Mucosa of descending colon (tissue), 3 donors: ENCODE measurements at places on chromosomes 1 and 21. TPM values are rescaled to one million over a fixed set of nuclear protein-coding genes. Genes with fewer than 3 reads are reported as not detected.

ARMH1 gene
- total RNA-seq = 2.3 TPM

GRCh38 chr1:57311411-57311810 lies 112.4 kb downstream of the DAB1 start:
- DNase-seq = peak; percentile 21

ELF3 gene
- total RNA-seq = 1,741 TPM

GRCh38 chr1:158611916-158612315 lies 6.8 kb downstream of the OR10Z1 start:
- no peak for DNase-seq

DNA sequence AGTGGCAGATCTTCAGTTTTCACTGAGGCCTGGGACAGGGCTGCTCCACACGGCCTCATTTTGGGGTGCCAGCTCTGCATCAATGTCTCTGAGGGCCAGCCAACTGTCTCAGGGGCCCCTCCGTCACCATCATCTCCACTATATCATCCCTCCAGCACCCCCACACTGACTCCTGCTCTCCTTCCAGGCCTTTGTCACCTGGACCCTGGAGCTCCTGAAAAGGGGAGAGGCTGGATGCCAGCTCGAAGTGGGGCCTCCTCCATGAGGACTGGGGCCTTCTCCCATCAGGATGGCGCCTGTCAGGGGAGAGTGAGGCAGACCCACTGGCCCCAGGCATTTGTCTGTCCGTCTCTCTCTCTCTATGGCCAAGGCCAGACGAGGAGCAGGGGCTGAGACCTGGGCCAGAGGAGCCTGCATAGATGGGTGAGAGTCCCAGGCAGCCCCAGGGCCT lies 44.7 kb upstream of the LRP8 start:
- DNase-seq = no peak

- DNase-seq = no peak
Measured at GRCh38 chr1:215081661-215082531, 641 bp upstream of the KCNK2 start.

CAMSAP2 gene
- 34.0 TPM for total RNA-seq

DNA sequence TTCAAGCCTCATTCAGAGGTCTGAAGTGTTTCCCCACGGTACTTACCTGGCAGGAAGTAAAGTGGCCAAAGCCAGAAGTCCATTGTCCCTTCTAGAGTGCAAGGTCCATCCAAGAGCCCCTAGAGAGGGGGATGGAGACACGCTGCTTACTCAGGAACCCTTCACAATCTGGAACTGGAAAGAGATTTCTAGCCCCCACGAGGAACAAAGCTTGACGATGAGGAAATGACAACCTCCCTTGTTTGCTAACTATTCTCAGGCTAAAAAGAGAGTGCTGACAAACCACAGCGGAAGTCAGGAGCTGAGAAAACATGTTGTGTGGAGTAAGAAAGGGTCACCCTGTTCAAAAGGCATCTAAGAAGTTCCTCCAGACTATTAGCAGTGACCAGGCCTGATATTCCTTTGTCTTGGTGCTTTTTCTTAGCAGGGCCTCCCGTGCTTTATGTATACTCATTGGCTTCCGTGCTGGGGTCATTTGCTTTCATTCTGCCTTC lies at the start of gene FCMR:
FCMR (minus strand) TSS at position 170 of the 494 bp plus-strand sequence; CDS start at position 83, 87 bp downstream.
- no peak for DNase-seq

OR6K3 gene
- not detected for total RNA-seq

RNU1-2 gene
- total RNA-seq = 2,195 TPM

OTUD3 gene
- total RNA-seq = 15.4 TPM

ESPN gene
- total RNA-seq = 124 TPM

- no peak for DNase-seq
Measured at GRCh38 chr1:42259739-42260064, 75.3 kb downstream of the FOXJ3 start.

- DNase-seq = no peak
Measured at GRCh38 chr1:232222614-232223013, 407.3 kb downstream of the SIPA1L2 start.

- no peak for DNase-seq
Measured at GRCh38 chr1:228911225-228912210, 176.2 kb downstream of the RHOU start.

DNA sequence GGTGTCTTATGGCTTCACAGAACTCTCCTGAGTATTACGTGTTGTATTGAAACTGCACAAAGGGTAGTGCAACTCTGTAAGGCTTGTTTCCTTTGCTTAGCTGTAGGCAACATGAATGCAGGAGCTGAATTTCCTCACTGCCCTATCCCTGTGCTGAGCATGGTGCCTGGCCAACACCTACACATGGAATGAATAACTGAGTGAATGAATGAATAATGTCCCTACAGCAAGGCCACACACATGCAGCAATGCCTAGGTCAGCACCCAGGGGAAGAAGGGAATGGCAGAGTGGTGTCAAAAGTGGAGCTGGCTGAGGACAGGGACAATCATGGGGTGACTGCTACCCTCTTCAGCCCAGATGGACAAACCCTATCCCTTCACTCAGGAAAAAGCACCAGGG lies 655.9 kb downstream of the PTPRU start:
- DNase-seq = no peak

DNA sequence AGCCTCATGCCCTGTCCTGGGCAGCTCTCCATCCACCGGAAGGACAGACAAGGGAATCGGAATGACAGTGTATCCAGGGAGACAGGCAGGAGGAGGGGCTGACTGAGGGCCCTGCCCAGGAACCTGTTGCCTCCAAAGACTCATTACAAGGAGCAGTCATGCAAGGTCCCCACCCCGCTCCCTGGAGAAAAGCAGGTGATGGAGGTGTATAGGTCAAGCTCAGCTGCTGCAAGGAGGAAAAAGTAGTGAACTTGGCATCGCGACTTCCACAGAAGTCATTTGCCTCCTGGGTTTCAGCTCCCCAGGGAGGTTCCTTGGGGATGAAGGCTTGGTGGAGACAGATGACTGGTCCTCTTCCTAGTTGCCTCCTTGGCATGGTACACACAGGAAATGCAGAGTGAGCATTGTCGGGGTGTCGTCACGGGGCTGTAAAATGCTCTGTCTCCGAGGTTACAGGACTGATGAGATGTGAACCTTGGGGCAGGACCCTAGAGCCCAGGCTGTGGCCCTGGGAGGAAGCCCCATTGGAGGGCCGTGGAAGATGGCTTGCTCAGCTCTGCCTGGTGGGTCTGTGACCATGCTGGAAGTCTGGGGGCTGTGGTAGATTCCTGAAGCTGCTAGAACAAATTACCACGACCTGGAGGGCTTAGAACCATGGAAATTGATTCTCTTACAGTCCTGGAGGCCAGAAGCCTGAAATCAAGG lies 219.6 kb upstream of the C1orf174 start:
- DNase-seq = no peak

DNA sequence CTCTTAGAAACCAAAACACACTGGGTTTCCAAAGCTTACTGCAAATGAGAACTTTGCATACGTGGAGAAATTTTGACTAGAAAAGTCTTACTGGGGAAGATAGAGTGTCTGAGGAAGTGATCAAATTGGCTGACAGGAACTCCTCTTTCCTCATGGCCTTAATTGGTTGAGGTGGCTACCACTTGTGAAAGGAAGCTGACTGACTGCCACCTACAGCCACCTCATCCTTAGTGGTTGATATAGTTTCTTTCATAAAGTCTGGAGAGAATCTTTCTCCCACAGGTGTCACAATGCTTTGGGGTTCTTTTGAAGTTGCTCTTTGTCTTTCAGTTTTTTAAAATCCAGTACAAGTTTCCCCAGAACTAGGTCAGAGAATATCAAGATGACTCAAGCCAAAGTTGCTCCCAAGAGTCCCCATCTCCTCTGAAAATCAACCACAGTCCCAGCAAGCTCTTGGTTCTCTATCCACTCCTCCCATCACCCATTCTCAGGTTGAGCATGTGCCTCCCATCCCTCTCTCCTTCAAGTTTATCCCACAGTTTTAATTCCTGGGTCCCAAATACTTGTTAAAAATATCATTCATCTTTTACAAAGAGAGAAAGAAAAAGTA lies 43.3 kb downstream of the GPR88 start:
- no peak for DNase-seq

GRCh38 chr1:165954940-165955339 lies 127.5 kb downstream of the UCK2 start:
- no peak for DNase-seq

GRCh38 chr1:214537219-214537618 lies 14.2 kb downstream of the PTPN14 start:
- no peak for DNase-seq

DNA sequence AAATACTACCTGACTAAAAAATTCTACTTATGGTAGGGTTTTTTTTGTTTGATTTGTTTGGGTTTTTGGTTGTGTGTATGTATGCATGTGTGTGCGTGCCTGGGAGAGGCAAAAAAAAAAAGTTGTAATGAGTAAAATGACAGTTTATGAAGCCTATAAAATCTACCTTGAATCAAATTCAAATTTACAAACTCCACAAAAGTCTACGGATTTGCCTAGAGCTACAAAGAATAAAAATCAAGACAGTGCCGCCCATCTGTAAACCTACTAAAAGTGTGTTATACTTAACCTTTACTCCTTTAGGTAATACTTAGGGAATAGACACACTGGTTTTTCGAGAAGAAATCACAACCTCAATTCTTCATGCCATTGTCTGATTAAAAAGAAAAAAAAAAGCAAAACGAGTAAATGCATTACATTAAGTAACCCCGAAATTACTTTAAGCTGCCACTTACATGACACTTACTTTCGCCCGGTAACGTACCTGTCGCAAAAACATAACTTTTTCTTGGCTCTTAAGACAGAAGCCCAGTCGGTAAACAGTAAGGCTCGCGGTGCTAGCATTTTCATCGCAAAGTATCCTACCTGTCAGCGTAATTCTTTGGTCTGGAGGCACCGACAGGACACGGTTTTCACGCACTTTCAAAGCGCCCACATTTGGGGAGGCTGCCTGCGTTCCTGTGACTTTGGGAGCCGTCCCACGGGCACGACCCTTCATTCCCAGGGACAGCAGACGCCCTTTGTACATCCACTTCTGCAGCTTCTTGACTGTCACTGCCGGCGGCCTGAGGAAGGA lies 951 bp downstream of the SYDE2 start:
- DNase-seq = no peak

GRCh38 chr1:165050246-165050645 lies 306.3 kb downstream of the LMX1A start:
- no peak for DNase-seq

DNA sequence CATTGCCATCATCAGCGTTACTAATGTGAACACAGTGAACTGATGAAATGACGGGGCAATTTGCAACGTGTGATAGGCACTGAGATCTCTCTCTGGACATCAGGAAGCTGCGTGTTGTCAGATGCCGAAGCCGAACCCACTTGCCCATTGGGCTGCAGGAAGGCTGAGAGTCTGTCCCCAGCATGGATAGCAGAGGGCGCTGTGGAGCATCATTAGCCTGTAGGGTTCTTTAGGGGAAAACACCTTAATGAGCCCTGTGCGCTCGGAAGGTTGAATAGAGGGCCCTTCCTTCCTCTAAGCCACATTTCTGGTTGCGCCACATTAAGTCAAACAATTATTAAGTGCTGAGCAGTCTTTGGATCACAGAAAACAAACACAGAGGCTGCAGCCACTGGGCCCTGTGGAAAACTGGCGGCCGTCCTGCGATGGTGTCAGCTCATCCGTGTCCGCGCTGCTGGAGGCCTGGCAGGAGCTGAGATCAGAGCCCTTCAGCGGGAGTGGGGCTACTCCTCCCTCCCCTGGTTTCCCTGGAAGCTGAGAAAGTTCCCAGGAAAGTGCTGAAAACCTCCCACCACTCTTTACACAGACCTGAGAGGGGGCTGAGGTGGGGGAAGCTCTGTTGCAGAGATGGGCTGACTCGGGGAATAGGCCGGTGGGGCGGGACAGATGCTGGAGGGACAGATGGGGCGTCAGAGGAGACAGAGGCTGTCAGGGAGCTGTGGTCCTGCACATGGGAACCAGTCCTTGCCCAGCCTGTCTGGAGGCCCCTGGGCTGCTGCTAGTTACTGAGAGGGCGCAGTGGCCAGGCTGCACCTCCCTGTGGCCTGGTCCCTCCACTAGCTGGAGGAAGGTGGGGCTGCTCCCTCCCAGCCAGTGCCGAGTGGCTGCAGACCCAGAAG lies 12.7 kb downstream of the TFF2 start:
- DNase-seq = peak; percentile 81

DNA sequence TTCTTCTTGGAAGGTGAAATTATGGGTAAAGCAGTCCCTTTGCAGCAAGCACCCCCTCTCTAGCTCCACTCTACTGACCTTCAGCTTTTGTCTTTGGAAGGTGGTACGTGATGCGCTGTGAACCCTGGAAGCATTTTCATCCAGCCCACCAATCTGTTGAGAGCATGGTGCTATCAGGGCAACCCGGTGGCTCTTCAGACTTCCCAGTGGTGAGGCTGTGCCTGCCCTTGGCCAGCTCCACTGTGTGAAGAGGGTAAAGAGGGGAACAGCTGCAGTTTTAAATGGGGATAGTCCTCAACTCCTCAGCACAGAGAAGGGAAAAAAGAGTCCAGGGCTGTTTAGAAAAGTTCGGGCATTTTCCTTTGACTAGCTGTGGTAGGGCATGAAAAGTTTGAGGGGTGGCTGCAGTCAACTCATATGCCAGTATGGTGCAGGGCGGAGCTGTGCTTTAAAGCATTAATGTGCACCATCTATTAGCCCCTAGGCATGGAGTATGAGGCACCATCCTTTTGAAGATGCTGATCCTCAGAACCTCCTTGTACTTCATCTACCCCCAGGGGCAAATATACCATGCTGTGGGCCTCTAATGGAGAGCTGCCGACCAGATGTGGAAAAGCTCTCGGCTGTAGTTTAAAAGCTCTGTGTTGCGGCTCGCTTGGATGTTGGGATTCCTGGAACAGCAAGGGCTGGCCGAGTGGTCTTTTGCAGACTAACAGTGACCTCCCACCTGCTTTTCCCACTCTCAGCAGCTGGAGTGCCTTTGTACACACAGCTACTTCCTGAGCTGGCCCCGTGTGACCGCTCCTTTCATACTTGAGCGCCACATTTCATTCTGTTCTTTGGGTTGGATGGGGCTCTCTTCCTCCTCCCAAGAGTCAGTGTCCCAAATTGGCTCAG lies 123.0 kb downstream of the PEX14 start:
- DNase-seq = no peak

DNA sequence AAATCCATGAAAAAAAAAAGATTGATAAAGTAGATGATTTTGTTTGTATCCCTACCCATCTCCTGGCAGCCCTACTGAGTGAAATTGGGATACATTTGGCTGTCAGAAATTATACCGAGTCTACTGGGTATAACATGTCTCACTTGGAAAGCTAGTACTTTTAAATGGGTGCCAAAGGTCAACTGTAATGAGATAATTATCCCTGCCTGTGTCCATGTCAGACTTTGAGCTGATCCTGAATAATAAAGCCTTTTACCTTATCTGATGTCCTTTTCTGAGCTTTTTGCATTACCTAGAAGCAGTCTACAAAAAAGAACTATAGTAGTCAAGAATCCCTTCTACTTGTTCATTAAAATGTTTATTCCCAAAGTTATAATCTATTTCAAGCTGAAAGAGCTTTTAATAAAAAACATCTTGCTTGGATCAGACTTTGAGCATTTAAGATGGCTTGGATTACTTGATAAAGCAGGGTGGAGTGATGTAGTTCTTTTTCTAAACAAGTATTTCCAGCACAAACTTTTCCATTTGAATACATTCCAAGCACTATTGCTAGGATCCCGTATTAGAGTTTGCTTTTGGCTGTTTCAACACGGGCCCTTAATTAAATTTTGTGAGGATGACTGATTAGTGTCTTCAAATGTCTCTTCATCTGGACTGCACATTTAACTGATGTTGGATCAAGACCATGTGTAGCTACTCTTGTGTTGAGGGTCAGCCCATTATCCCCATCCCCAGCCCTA lies 69.2 kb downstream of the DTL start:
- DNase-seq = peak; percentile 24

GRCh38 chr1:30403726-30404125 lies 319.7 kb downstream of the MATN1 start:
- DNase-seq = no peak

GRCh38 chr1:159854116-159854692 lies 8.3 kb downstream of the VSIG8 start:
- DNase-seq = peak; percentile 89

TLCD4 gene
- 53.4 TPM for total RNA-seq

- no peak for DNase-seq
Measured at GRCh38 chr1:59445040-59445439, 148.1 kb downstream of the FGGY start.
